ENCODE measurements at places on chromosomes 1 and 21.

DNA sequence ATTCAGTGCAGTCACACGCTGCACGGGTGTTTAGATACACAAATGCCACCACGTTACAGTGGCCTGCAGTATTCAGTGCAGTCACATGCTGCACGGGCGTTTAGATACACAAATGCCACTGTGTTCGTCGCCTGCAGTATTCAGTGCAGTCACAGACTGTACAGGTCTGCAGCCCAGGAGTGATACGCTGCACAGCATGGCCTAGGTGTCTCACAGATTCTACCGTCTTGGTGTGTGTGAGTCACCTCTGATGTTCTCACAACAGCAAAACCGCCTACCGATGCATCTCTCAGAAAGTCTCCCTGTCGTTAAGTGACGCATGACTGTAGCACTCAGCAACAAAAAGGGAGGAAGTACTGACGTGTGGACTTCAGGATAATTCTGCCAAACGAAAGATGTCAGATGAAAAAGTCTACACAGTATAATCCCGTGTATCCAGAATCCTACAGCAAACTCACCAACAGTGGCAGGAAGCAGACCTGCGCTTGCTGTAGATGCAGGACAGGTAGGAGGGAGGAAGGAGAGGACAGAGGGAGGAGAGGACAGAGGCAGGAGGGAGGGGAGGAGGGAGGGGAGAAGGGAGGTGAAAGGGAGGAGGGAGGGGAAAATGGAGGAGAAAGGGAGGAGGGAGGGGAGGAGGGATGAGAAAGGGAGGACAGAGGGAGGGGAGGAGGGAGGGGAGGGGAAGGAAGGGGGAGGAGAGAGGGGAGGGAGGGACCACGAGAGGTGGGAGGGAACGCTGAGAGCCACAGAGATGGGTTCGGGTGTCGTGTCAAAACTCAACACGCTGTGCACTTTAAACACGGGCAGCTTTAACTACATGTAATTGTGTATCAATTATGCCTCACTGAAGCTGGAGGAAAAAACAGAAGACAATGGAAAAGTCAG lies 36.3 kb upstream of the PCBP3 start:
- no peak for DNase-seq

DNA sequence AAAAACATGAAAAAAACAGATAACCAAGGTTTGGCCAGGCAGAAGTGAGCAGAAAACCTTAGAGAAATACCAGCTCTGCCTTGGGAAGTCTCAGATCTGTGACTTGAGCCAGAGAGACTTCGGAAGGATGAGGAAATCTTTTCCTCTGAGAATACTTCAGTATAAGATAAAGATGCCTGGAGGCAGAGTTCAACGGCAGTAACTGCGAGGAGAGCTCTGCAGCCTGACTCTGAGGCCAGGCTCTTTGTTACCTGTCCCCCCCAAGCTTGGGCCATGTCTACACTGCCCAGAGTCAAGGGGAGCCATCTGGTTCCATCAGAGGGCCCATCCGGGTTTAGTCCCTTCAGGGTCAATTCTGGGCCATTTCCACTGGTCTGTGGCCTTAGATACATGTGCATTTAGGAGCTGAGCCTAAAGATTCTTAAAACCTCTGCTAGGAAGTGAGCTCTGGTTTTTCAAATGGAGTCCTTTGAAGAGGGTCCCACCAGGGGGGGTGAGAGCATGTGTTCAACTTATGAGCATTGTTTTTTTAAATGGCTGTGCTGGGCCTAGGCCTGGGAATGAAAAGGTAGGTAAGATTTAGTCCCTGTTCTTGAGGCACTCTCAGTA lies 8.7 kb downstream of the KIRREL1 start:
- DNase-seq: no peak

- DNase-seq: no peak
These were observed 47.8 kb downstream of the AK4 start for GRCh38 chr1:65195495-65196417.

GRCh38 chr1:12014141-12014991 lies 4.9 kb upstream of the MIIP start:
- no peak for DNase-seq

DNA sequence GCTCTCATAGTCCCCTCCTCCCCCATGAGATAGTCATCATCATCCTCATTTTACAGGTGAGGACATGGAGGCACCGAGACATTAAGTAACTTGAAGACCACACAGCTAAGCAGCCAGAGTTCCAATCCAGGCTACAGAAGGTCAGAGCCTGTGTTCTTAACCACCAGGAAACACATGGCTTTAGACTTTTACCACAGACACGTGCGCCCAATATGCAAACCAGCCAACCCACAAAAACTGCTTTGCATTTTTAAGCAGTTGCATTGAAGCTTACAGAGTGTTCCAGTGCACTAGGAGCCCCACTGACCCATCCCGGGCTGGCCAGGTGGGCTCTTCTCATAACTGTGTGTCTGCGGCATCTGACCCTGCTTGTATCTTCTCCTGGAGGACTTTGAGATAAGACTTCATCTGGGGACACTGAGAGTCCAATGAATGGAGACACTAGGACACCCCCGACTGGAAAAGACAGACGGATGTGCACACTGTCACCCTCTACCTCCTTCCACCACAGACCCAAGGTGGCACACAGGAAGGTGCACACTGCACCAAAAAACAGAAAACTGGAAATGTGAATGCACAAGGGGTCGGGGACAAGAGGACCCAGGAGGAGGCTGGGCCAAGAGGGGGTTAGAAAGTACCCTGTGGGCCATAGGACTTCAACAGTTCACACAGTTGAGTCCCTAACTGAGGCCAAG lies 56.4 kb downstream of the ETS2 start:
- peak; percentile 52 for DNase-seq

DNA sequence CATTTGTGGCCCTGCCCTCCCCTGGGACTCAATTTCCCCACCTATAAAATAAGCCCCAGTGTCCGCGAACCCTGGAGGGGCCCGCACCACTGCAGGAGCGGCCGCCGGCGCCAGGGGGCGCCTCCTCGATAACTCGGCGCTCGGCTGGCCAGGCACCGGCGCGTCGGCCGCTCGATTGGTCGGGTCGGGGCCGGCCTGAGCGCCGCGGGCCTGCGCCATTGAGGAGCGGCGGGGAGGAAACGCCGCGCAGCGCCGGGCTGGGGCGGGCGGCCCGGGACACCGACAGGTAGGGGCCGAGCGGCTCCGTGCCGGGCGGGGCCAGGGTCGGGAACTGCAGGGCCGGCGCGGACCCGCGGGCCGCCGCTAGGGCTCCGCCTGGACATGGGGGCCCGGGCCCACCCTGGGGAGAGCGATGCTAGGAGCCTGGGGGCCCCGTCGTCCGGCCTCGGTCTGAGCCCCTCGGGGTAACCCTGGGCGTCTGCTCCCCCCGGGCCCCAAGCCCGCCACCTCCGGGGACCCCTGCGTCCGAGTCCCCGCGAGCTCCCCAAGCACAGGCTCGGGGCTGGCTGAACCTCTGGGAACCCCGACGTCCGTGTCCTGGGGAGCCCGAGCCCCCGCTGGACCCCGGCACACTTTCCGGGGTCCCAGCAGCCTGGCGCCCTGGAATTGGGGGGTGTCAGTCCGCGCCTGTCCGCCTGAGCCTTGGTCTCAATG lies at the start of gene VPS13D:
TSS of gene VPS13D (plus strand) at position 196 of the 714 bp plus-strand sequence. CDS start 4,237 bp downstream, outside the sequence.
- peak; percentile 13 for DNase-seq

DNA sequence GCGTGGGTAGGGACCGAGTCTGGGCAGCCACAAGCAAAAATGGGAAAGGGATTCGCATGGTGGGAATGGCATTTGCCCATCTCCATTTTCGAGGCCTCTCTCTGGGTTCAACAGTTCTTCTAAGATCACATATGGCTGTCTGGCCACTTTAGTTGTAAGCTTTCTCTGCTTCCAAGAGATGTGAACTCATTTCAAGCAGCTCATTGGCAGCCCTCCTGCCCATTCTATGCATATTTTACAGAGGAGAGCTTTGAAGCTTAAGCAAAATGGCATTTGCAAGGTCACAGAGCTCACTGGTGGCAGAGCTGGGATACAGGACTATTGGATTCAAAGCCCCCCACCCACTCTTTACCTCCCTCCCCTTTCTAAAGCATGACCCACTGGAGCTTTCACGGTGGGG lies 93.7 kb downstream of the HHIPL2 start:
- DNase-seq: no peak

All from GM12864 (cell line).